Right ventricle myocardium inferior (tissue), 1 donor: ENCODE measurements at places on chromosomes 4 and X. TPM values are rescaled to one million over a fixed set of nuclear protein-coding genes. Genes with fewer than 3 reads are reported as not detected.

GPRASP3 gene
- 7.0 TPM for total RNA-seq

- DNase-seq: peak; percentile 63
Measured at GRCh38 chr4:2795893-2796848, 3.3 kb downstream of the SH3BP2 start.

DNA sequence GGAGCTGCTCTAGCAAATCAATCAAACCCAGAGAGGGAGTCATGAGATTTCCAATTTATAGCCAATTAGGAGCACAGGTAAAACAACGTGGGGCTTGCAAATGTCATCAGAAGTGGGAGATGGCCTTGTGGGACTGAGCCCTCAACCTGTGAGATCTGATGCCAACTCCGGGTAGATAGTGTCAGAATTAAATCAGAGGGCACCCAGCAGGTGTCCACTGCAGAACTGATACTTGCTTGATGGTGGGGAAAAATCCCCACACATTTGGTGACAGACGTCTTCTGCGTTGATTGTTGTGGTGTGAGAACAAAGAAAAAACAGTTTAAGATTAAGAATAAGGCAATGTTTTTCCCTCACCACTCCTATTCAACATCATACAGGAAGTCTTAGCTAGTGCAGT lies 1402.8 kb downstream of the RAPGEF2 start:
- no peak for DNase-seq

- DNase-seq: no peak
Measured at GRCh38 chr4:149951152-149951900, 126.9 kb upstream of the DCLK2 start.

MFAP3L gene
- 7.0 TPM for total RNA-seq

DNA sequence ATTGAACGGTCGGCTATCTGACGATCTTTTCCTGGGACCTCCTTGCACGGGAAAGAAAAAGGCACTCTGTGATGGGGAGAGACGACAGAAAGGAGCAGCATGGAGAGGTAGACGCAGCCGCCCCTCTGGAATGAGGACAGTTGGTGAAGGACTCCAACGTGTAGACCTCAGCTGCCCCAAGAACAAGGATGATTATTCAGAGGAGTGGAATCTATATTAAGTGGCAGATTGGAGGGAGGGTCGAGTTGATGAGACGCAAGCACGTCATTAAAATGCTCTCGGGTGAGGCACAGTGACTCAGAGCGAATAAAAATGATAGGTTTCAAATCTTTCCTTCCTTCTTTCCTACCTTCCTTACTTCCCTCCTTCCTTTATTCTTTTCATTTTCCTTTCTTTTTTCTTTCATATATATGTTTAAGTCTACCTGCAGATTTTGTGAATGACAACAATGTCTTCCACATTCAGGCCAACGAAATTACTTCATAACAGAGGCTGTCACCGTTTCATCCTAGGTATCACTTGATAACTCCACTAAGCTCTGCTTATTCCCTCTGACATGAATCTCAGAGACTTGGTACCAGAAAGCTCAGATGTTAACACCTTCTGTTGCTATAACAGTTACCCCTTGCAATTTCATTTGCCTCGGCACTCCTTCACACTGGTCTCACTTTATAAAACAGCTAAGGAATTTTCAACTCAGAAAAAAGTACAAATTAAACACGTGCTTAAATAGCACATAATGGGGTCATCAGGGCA lies 110.0 kb upstream of the PPARGC1A start:
- DNase-seq: no peak
